RWPE2 (cell line): ENCODE measurements at places on chromosomes 13 and 19.

DNA sequence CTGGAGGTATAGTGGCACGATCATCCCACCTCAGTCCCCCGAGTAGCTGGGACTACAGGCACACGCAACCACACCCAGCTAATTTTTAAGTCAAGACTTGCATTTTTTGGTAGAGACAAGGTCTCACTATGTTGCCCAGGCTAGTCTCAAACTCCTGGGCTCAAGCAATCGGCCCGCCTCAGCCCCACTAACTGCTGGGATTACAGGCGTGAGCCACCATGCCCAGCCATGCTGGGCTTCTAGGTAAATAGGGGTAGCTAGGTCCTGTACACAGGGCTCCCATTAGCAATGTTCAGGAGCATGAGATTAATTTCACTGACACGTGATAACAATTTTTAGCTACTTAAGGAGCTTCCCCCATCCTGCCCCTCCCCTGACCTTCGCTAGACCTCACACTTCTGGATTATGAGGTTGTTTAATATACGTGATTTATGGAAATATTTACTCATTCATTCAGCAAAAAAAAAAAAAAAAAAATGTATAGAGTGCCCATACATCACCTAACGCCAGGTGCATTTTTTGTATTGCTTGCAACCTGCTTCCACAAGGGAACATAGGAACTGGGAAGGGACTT is 19.2 kb downstream of the TMEM272 start:
- no peaks in the 10 kb centered on the region for H3K36me3 ChIP-seq
- no peak for DNase-seq
- peaks cover 3% of the 10 kb centered on the region for H3K4me1 ChIP-seq
- no peak overlapping the region for H3K27ac ChIP-seq

DNA sequence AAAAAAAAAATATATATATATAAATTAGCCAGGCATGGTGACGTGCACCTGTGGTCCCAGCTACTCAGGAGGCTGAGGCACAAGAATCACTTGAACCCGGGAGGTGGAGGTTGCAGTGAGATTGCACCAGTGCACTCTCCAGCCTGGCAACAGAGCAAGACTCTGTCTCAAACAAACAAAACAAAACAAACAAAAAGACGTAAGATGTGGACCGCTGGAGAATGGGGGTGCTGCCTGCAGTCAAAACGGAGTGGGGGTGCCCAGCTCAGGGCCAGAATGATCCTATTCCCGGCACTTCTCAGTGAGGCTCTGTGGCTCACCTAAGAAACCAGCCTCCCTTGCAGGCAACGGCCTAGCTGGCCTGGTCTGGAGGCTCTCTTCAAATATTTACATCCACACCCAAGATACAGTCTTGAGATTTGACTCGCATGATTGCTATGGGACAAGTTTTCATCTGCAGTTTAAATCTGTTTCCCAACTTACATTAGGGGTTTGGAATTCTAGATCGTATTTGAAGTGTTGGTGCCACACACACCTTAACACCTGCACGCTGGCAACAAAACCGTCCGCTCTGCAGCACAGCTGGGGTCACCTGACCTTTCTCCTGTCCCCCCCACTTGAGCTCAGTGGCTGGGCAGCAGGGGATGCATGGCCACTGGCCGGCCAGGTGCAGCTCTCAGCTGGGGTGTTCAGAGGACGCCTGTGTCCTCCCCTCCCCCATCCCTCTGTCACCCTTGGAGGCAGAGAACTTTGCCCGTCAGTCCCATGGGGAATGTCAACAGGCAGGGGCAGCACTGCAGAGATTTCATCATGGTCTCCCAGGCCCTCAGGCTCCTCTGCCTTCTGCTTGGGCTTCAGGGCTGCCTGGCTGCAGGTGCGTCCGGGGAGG is at the start of gene F7:
TSS of gene F7 (plus strand) at position 760 of the 889 bp plus-strand sequence. CDS start at position 811, 51 bp downstream.
- no peak within 1 kb of the TSS for H3K4me3 ChIP-seq
- H3K27me3 ChIP-seq: peaks cover 13% of the 10 kb centered on the region
- no peak for DNase-seq
- H3K4me1 ChIP-seq: no peaks in the 10 kb centered on the region
- no peaks in the 10 kb centered on the region for H3K36me3 ChIP-seq
- H3K27ac ChIP-seq: no peak within 1 kb of the TSS

DNA sequence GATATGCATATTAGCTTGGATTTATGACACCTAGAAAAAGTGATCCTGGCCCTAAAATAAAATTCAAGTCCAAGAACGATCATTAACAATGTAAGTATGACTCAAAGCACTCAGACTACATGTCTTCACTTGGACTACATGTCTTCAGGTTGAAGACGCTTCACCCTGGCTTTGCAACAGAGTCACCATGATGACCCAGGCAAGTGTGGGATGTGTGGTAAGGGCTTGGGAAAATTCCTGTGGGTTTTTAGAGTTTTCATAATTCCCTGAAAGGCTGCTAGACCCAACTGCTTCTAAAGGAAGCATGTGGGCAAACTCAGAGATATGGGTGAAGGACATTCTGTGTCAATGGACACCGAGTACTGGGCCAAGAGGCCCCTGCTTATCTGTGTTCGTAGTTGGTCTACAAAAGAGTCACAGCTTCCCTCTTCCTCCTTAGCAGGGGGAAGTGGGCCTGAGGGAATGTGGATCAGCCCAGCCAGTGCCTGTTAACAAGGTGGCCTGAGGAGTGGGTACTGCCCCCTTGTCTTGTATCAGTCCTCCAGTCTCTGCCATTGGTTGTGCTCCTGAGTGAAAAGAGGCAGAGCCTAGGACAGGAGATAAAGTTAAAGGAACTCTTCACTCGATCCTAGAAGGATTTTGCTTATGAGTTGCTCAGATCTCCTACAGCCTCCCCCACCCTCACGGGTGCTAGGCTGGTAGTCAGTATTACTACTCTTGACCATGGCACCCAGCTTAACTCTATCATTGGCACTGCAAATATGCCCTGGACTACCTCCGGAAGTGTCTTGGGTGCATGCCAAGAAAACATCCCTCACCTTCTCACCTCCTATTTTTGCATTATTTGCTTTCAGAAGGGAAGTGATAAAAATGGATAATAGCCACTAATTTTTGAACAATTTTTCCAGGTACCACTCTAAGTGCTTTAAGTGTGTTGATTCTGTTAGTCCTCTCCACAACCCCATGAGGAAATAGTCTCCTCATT is 406.3 kb downstream of the COG6 start:
- no peak for DNase-seq
- no peak overlapping the region for H3K4me3 ChIP-seq
- no peaks in the 10 kb centered on the region for H3K36me3 ChIP-seq
- H3K27me3 ChIP-seq: no peaks in the 10 kb centered on the region
- no peak overlapping the region for H3K27ac ChIP-seq

DNA sequence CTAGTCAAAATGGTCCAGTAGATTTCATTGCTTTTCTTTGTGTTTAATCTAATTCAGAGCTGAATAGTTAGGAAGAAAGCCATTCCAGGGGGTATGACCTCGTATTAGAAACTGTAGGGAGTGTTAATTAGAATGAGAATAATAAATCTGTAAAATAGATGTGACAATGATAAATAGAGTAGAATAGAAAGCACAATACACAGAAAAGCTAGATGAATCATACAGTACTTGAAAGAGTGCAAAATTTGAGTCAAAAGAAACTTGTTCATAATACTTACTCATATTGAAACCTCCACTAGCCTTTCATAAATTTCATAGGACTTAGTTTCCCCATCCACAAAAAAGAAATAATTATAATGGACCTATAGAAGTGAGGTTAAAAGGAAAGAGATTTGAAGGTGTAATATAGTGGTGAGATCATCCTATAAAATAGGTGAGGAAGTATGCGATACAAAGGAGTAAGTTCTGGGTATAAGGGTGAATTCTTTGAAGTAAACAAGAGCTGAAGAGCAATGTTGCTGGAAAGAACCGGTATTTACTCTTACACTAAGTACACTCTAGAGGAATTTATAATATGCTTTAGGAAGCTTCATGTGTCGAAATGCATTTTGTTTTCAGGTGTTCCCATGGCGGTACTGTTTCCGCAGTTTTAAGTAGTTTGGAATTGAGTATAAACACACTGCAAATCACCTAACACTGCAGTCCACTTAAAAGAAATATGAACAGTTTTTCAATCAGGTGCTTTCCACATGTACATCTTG is 21.9 kb downstream of the PCDH17 start:
- H3K27me3 ChIP-seq: peaks cover 25% of the 10 kb centered on the region
- H3K4me1 ChIP-seq: no peaks in the 10 kb centered on the region
- no peak overlapping the region for H3K27ac ChIP-seq
- DNase-seq: no peak
- H3K4me3 ChIP-seq: no peak overlapping the region
- H3K36me3 ChIP-seq: no peaks in the 10 kb centered on the region

GRCh38 chr13:28751175-28751960 is 32.6 kb upstream of the SLC46A3 start:
- H3K36me3 ChIP-seq: no peaks in the 10 kb centered on the region
- no peak overlapping the region for H3K4me3 ChIP-seq
- H3K27ac ChIP-seq: no peak overlapping the region
- no peak for DNase-seq

- H3K4me3 ChIP-seq: no peak overlapping the region
- H3K4me1 ChIP-seq: no peaks in the 10 kb centered on the region
- H3K36me3 ChIP-seq: no peaks in the 10 kb centered on the region
- H3K27me3 ChIP-seq: no peaks in the 10 kb centered on the region
Observed at GRCh38 chr19:46173886-46174480, 25.9 kb downstream of the IGFL2 start.

- H3K4me1 ChIP-seq: peaks cover 6% of the 10 kb centered on the region
- H3K4me3 ChIP-seq: no peak overlapping the region
- H3K27me3 ChIP-seq: no peaks in the 10 kb centered on the region
Observed at GRCh38 chr13:51397262-51397941, 55.4 kb downstream of the INTS6 start.

DNA sequence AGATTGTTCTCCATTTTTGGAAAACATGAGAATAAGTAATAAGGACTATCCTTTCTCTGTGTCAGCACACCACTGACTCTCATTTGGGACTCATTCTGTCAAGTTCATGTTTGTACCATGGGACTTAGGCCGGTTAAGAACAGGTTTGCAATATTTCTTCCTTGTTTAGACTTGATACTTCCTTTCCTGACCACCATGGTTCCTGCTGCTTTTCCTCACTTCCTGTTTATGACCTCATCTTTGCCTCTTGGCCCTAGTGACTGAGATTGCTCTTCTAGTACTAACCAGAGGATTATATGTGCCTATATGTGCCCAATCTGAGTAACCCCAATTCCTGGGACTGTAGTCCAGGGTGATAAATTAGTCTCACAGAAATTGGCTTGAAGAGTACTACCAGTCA is 32.5 kb upstream of the NDFIP2 start:
- H3K27ac ChIP-seq: no peak overlapping the region
- no peak for DNase-seq
- no peak overlapping the region for H3K4me3 ChIP-seq

DNA sequence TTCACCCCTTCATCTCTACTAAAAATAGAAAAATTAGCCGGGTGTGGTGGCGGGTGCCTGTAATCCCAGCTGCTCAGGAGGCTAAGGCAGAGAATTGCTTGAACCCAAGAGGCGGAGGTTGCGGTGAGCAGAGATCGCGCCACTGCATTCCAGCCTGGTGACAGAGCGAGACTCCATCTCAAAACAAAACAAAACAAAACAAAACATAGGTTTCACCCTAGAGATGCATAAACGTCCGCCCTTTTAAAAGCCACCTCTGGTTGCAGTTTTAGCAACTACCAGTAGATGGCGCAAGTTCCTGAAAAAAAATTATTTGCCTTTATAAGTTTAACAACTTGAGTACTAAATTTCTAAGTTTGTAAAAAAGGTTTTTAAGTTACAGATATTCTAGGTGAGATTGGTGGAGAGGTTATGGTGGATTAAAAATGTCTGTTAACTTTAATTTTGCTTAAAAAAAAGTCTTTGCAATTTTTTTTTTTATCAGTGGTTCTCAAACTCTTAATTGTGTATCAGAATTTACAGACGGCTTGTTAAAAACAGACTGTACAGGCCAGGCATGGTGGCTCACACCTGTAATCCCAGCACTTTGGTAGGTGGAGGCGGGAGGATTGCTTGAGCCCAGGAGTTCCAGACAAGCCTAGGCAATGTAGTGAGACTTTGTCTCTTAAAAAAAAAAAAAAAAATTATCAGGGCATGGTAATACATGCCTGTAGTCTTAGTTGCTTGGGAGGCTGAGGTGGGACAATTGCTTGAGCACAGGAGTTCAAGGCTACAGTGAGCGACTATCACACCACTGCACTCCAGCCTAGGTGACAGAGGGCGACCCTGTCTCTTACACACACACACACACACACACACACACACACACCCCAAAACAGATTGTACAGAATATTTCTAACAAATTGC is 42.1 kb downstream of the NAA16 start:
- peak overlapping the region; percentile 21 for H3K27ac ChIP-seq
- H3K4me3 ChIP-seq: no peak overlapping the region
- peaks cover 14% of the 10 kb centered on the region for H3K4me1 ChIP-seq
- no peaks in the 10 kb centered on the region for H3K27me3 ChIP-seq

- peaks cover 44% of the 10 kb centered on the region for H3K27me3 ChIP-seq
- DNase-seq: no peak
- peaks cover 3% of the 10 kb centered on the region for H3K4me1 ChIP-seq
- H3K27ac ChIP-seq: no peak overlapping the region
Observed at GRCh38 chr13:28531845-28532387, 37.0 kb upstream of the FLT1 start.

GRCh38 chr19:4380254-4380727 is 20.1 kb downstream of the SH3GL1 start:
- H3K4me1 ChIP-seq: peaks cover 49% of the 10 kb centered on the region
- DNase-seq: peak; percentile 60
- no peak overlapping the region for H3K4me3 ChIP-seq
- no peaks in the 10 kb centered on the region for H3K27me3 ChIP-seq
- H3K36me3 ChIP-seq: peaks cover 3% of the 10 kb centered on the region
- peak overlapping the region; percentile 90 for H3K27ac ChIP-seq

DNA sequence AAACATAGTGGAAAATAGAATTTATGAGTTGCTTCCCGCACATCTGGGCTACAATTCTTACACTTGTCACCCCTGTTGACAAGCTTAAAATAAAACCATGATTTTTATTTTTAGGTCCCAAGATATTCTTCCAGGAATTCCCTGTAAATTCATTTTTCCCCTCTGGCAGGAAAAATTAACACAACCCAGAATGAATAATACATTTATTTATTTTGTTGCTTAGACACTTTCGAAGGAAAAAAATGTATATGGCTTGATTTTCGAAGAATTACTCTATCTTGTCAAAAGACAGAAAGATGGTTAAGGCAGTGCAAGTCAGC is 74.4 kb downstream of the LHFPL6 start:
- no peak overlapping the region for H3K4me3 ChIP-seq
- no peaks in the 10 kb centered on the region for H3K27me3 ChIP-seq
- peak overlapping the region; percentile 85 for H3K27ac ChIP-seq
- DNase-seq: no peak
- peaks cover 36% of the 10 kb centered on the region for H3K4me1 ChIP-seq

GRCh38 chr13:42715909-42716308 is 65.5 kb upstream of the FAM216B start:
- no peak overlapping the region for H3K27ac ChIP-seq
- DNase-seq: no peak
- no peak overlapping the region for H3K4me3 ChIP-seq

DNA sequence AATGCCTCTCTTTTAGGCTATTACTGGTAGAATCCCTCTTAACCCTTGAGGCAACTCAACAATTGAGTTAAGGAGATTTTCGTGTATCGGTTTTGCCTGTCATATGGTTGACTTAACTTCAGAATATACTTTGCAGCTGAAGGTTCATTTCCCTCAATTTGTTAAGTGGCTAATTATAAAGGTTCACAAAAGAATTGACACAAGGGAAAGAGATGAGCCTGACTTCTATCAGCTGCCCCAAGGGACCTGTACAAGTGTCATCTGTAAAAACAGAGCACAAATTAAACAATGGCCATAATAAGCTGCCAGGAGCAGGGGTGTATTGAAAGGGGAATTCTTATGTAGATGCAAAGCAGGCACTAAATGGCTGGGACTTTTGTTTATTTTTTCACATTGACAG is 334.8 kb upstream of the OBI1 start:
- no peak overlapping the region for H3K4me3 ChIP-seq
- DNase-seq: no peak
- H3K27me3 ChIP-seq: no peaks in the 10 kb centered on the region
